ENCODE measurements at places on chromosomes 13 and 19.

GRCh38 chr13:73865027-73865426, 269.2 kb downstream of the KLF12 start:
- DNase-seq = no peak

DNA sequence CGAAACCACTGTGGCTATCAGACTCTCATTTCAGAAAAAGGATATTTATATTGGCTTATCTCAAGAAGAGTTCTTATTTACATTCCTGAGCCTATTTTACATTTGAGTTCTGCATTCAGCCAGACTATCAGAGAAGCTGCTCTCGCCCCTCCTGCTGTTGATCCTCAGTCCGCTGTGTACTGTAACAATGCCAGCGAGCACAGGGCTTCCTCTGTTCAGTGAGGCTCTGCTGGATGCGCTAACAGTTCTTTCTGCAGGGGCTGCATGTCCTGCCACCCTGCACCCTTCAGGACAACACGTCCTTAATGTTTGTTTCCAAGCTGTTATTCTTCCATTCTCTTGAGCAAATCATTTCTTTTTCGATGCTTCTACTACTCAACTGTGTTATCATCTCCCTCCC, 463.7 kb upstream of the SGCG start:
- DNase-seq = no peak

DNA sequence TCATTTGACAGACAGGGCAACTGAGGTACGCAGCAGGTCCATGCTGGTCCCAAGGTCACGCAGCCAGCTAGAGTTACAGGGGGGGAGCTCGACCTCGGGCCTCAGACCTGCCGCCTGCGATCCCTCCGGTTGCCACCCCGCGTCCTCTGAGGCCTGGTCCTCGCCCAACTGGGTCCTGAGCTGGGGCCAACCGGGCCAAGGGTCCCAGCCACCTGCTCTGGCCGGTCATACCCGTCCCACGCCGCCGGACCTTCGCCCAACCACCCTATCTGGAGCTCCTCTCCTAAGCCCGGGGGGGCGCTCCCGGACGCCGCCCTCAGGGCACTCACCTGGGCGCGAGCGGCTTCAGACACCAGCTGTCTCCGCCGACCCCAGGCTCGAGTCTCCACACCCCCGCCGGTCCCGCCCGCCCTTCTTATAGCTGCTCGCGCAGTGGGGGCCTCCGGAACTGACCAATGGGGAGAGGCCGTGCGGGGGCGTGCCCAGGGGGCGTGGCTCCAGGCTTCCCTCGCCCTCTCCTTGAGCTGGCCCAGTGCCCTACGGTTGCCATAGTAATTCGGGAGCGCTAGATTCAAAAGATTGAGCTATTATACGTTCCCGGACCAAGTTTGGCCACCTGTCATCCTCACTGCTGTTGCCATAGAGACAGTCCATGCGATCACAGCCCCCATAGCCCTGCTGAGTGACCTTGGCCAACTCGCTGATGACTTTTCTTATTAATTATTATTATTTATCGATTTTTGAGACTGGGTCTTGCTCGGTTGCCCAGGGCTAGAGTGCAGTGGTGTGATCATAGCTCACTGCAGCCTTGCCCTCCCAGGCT, at the start of gene PLIN5:
TSS of gene PLIN5 (minus strand) at position 389 of the 823 bp plus-strand sequence. CDS start 1,150 bp downstream, outside the sequence.
- DNase-seq = peak; percentile 75

DNA sequence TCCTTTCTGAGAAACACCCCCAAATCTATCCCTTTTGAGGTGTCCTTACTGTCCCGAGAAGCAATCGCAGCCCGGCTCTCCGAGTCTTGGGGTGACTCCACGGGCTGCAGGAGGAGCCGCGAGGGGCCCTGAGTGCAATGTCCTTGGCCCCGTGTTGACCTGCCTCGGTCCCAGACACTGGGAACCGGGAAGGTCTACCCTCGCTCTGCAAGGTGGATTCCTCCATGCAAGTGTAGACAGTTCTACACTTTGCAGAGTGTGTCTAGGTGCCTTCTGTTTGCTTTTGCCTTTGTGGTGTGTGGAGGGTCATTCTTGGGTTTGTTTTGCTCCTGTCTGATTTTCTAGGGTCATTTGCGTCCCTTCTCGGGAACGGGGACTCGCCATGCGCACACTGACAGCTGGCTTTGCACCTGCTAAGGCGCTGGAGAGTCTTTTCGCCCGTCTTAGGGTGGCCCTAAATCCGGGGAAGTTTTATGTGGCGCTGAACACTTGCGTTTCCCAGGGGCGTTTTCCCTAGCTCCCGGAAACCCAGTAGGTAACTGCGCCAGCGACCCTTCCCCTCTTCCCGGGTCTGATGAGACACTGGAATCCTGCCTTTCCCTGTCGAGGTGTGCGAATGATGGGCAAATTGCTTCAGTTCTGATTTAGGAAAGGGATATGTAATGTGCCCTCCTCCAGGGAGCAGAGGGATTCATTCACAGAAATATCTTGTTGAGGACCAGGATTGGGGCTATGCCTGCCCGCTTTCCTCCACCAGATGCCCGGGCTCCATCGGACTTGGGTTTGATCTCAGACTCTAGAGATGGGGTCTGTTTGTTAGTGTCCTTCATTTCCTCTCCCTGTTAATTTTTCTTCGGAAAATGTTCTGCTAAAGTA, 755 bp downstream of the SERTM1 start:
- DNase-seq = no peak

DNA sequence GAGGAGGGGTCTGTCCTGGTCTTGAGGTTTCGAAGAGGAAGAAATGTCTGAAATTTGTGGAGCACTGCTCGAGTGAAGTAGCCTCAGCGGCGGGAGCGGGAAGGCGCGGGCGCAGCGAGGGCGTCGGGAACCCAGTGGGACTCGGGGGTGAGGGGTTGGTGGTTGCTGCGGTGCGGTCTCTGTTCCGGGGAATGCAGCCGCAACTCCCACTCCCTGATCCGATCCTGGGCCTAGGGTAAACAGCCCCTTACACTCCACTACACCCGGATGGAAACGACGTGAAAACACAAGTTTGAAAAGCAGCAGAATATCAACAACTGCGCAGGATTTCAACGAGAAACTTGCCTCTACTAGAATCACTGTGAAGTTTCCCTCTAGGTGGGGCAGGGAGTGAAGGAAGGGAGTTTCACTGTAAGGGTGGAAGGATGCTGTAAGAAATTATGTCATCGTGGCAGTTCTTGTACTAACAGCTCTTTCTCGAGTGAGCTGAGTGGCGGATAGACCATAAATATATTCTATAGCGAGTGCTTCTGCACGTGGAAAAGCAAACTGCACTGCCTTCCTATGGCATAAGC, 2.0 kb upstream of the KLF12 start:
- DNase-seq = no peak

GRCh38 chr13:40205771-40206240, 460.6 kb downstream of the FOXO1 start:
- no peak for DNase-seq

- DNase-seq = peak; percentile 41
Observed at GRCh38 chr13:78881054-78881453, 222.1 kb upstream of the OBI1 start.

DNA sequence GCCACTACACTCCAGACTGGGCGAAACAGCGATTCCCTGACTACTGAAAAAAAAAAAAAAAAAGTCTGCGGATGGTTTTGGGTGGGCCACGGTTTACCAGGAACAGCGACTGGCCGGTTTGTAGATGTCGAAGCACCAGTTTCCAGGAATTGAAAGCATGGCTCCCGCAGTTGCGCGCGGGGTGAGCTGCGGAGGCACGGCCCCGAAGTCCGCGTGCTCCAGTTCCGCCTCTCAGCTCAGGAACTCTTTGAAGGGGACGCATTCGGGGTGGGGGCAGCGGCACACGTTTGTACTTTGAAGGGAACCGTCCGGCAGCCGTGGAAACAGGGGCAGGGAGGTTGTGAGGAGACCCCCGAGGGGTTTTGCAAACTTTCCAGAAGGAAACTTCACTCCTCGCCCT, 27.1 kb upstream of the PABPC3 start:
- no peak for DNase-seq

DNA sequence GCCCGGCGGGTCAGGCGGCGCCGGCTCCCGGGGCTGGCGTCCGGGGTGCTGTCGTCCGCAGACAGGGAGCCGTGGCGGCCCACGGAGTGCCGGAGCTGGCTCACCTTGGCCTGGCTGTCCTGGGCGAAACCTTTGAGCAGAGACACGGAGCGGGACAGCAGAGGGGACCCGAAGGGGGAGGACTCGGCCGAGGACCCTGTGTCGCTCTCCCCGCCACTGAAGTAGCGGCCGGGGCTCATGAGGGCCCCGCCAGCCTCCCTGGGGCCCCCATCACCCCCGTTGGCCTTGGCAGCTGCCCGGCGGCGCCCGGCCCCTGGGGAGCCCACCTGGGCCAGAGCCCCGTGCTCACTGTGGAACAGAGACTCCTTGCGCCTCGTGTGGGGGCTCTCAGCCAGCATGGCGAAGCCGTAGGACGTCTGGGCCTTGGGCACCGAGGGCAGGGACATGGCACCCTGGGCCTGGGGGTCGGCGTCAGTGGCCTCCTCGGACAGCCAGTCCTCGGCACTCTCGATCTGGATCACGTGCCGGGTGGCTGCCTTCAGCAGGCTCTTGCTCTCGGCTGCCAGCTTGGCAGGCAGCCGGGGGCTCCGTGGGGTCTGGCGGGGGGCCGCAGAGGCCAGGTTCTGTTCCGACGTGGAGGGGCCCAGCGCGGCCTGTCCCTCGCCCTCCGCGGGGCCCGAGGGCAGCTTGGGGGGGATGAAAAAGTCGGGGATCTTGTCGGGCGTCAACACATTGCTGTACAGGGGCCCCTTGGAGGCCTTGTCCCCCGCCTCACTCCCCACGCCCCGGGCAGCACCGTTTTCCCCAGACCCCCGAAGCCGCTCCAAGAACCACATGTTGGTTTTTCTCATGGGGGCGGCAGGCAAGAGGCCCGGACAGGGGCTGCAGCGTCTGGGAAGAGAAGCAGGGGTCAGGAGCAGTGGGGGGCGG, 1.2 kb downstream of the C2CD4C start:
- DNase-seq = no peak

- no peak for DNase-seq
Observed at GRCh38 chr19:57747472-57747807, 825 bp downstream of the ZNF776 start.

- no peak for DNase-seq
Observed at GRCh38 chr19:10290357-10290875, 664 bp downstream of the ICAM5 start.

DNA sequence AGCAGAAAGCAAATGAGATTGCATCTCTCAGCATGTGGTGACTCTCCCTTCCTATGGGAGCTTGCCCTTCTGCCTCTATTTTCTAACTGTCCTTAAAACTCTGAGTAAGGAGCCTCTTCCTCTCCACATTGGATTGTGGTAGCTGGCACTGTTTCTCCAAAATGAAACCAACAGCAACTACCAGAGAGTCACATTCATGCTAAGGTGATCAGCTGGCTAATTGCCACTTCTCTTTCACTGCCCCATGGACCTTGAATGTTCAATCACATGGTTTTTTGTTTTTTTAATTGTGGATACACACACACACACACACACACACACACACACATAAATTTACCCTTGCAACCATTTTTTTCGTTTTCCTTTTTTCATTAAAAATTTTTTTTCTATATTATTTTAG, 154.7 kb upstream of the TSC22D1 start:
- no peak for DNase-seq

GRCh38 chr13:102642029-102642428, 45.2 kb downstream of the TPP2 start:
- DNase-seq = no peak

DNA sequence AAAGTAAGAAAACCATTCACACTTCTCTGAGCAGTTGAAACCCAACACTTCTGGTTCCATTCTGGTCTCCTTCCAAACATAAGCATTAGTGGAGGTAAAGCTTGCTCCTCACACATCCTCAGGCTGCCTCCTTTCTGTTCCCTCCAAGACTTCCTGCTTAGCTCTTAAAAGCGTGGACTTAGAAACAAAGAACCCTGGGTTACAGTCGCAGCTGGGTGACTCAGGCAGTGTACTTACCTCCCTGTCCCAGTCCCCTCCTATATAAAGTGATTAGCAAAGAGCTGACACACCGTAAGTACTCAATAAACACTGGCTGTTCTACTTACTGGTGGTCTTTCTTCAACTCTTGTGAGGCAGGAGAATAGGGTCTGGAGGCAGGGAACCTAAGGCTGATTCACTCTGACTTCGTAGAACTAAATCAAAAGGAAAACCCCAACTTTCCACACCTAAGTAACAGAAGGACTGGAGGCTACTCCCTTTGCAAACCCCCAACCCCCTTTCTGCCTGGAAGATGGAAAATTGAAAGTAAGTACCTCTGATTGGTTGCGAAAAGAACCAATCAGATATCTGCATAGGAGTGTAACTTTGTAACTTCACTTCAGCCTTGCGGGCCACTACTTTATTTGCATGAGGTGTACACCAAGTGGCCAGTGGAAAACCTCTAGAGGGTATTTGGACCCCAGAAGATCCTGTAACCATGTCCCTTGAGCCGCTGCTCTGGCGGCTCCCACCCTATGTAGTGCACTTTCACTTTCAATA, 165.4 kb downstream of the SUCLA2 start:
- no peak for DNase-seq

GRCh38 chr19:35451338-35452096, 3.5 kb downstream of the FFAR2 start:
- no peak for DNase-seq

Data from NCI-H2081 (cell line).